ENCODE measurements at places on chromosomes 11 and 22.

- DNase-seq, result no peak
These were observed 152.3 kb downstream of the SPON1 start for GRCh38 chr11:14114786-14115185.

DNA sequence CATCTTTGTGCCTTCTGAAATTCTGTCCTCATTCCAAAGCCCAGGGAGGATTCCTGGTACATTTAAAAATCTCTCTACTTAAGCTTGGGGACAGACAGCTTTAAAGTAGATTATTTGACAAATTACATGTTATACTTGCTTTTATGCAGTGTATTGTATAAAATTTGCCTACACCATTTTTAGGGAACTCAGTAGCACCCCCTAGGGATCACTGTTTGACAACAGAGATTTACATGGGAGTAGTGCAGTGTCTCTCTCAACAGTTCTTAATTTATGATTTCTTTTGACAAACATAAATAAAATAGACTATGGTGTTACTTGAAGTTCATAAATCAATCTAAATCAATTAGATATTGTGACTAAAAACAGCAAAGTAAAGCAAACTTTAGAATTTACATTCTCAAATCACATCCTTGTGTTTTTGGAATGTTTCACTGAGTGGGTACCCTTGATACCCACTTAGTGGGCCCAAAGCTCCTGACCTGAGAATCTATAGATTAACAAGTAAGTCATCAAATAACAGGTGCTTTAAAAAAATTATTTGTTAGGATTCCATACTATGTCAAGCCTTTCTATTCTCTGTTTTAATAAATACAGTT is 428.8 kb downstream of the DYNC2H1 start:
- no peak for DNase-seq

- DNase-seq, result no peak
These were observed 58.8 kb downstream of the GGTLC2 start for GRCh38 chr22:22703203-22703570.

- no peak for DNase-seq
These were observed 199.3 kb downstream of the PGR start for GRCh38 chr11:100930185-100930778.

GRCh38 chr11:46534711-46535110 is 59.1 kb downstream of the AMBRA1 start:
- no peak for DNase-seq

GRCh38 chr11:1554981-1555712 is 16.9 kb downstream of the DUSP8 start:
- DNase-seq, result no peak

GRCh38 chr11:100739666-100740065 is 52.6 kb downstream of the ARHGAP42 start:
- no peak for DNase-seq

DNA sequence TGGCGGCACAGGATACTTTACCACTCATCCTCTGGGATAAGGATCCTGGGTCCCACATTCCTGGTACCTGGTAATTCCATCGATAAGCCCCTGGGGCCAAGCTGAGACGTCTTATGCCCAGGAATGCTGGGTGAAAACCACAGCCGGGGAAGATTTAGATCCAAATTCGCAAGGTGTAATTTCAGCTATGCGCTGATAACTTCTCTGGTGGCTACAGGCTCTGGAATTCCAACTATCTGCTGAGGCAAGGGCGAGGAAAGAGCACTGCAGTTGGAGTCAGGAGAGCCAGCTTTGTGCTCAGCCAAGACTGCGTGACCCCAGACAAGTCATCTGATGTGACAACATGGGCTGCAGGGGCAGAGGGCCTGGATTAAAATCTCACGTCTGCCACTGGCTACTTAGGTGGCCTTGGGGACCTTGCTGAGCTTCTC is 9.9 kb upstream of the MYEOV start:
- DNase-seq, result no peak
